IMR-90 (cell line): ENCODE measurements at places on chromosomes 7 and 10. TPM values are rescaled to one million over a fixed set of nuclear protein-coding genes. Genes with fewer than 3 reads are reported as not detected.

DNA sequence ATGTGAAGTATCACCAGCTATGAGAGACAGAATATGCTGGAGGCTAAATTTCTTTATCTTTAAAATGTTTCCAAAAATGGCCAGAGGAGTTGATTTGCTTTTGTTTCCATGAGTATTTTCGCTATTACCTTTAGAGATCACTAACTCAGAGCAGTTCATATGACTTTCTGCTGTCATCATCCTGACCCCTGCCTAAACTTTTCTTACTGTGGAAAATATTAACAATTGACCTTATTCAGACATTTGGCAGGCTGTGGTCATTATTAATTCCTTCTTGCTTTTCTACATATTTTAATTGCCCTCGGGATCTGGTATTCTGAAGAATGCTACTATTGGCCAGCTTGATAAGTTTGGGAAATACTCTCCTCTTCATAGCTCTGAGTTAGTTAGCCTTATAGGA lies 156.5 kb downstream of the EXOC4 start:
- H3K27ac ChIP-seq = no peak overlapping the region
- no peak for DNase-seq
- H3K4me3 ChIP-seq = no peak overlapping the region
- H3K36me3 ChIP-seq = no peaks in the 10 kb centered on the region
- H3K27me3 ChIP-seq = no peaks in the 10 kb centered on the region

The CPA2 gene
- not detected in 2 replicates for total RNA-seq

DNA sequence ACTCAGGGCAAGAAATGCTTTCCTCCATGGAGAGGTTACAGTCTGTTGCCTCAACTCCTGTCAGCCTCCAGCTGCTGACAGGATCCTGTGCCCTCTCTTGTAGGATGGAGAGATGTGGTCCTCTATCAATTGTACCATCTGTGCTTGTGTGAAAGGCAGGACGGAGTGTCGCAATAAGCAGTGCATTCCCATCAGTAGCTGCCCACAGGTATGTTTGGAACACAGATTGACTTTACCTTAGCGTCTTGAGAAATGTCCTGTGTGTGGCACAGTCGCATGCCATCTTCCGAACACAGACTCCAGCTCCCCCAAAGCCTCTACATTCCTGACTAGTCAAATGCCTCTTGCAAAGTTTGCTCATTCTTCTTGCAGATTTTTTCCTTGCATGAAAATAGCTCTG lies 152.6 kb downstream of the BMPER start:
- H3K36me3 ChIP-seq = peaks cover 5% of the 10 kb centered on the region; the same call in 1 of the 2 replicates
- no peak overlapping the region for H3K4me3 ChIP-seq
- no peak for DNase-seq
- no peak overlapping the region for H3K27ac ChIP-seq

GRCh38 chr7:123341102-123341501 lies 141.3 kb upstream of the SLC13A1 start:
- DNase-seq = no peak
- H3K4me1 ChIP-seq = no peaks in the 10 kb centered on the region
- no peaks in the 10 kb centered on the region for H3K27me3 ChIP-seq
- H3K4me3 ChIP-seq = no peak overlapping the region
- no peaks in the 10 kb centered on the region for H3K36me3 ChIP-seq
- H3K27ac ChIP-seq = no peak overlapping the region

GRCh38 chr10:50402466-50402865 lies 151.2 kb upstream of the ASAH2 start:
- DNase-seq = peak; percentile 45
- H3K4me3 ChIP-seq = no peak overlapping the region
- H3K27me3 ChIP-seq = no peaks in the 10 kb centered on the region
- no peak overlapping the region for H3K27ac ChIP-seq

- H3K4me1 ChIP-seq = no peaks in the 10 kb centered on the region
- H3K27me3 ChIP-seq = no peaks in the 10 kb centered on the region
- H3K36me3 ChIP-seq = no peaks in the 10 kb centered on the region
Measured at GRCh38 chr7:98802088-98802780, 67.6 kb downstream of the TMEM130 start.

- no peak overlapping the region for H3K4me3 ChIP-seq
- DNase-seq = peak; percentile 37
- H3K36me3 ChIP-seq = peaks cover 35% of the 10 kb centered on the region
- no peaks in the 10 kb centered on the region for H3K27me3 ChIP-seq
Measured at GRCh38 chr7:99386584-99387238, 12.2 kb downstream of the ARPC1B start.

DNA sequence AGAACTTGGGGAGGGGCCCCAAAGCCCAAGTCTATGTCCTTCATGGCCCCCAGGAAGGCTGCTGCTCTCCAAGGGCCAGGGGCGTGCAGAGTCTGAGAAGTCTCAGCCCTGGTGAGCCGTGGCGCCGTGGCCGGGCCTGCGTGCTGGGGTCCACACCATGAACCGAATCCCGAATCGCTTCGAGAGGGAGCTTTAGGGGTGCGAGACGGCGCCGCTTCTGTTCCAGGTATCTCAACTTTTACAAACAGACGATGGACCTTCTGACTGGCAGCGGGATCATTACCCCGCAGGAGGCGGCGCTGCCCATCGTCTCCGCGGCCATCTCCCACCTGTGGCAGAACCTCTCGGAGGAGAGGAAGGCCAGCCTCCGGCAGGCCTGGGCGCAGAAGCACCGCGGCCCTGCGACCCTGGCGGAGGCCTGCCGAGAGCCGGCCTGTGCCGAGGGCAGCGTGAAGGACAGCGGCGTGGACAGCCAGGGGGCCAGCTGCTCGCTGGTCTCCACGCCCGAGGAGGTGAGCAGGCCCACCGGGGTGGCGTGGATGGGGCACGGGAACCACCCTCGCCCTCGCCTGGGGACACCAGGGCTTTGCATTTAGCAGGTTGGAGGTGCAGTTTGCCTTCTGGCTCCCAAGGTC lies 12.7 kb downstream of the STRA8 start:
- no peaks in the 10 kb centered on the region for H3K36me3 ChIP-seq
- no peak for DNase-seq
- H3K27ac ChIP-seq = no peak overlapping the region
- peaks cover 15% of the 10 kb centered on the region for H3K27me3 ChIP-seq
- H3K4me3 ChIP-seq = no peak overlapping the region

DNA sequence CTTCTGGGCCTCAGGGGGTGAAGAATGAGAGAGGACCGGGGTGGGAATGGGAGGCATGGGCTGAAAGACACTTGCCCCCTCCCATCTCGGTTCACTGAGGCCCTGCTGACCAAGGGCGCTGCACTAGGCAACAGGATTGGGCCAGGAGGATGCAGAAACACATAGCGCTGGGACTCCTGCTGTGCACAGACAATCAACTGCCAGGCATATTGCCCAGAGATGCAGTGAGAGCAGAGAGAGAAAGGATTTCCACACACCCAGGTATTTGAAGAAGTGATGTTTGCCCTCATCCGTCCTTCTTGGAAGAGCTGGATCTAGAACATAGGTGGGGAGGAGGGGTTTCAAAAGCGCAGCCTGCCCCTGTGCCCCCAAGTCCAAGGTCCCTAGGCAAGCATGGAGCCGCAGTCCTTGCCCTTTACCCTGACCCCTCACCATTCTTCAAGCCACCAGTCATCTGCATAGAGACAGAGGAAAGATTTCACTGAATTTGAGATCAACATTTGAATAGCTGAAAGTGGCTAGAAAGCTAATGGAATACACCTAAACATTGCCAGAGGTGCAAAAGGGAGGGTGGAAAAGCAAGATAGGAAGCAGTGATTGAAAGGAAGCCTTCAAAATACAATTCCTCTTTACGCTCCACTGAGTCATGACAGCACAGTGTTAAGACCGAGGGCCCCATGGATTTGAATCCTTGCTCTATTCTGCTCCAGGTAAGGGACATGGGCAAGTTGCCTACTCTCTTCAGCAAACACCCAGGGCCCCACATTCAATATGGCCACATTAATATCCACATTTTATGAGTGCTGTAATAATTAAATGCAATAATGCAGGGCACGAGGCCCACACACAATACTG lies 44.2 kb upstream of the TNS3 start:
- DNase-seq = no peak
- H3K36me3 ChIP-seq = no peaks in the 10 kb centered on the region

DNA sequence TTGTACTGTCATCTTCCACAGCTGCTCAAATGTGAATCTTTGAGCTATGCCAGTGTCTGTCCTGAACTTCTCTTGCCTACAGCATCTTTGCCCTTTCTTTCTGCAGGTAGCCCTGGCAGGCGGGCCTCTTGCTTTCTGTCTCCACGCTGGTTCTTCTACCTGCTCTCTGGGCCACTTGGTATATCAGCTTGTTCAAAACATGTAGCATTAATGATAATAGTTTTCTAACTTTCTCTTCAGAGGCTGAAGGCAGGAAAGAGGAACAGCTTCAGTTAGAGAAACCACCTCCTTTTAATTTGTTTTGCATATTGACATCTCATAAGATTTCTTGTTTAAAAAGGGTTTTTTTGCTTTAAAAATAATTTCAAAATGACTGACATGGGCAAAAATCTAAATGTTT lies 923 bp upstream of the FGL2 start:
- DNase-seq = no peak
- no peaks in the 10 kb centered on the region; the same call in 1 of the 2 replicates for H3K36me3 ChIP-seq
- no peak overlapping the region for H3K4me3 ChIP-seq
- H3K27me3 ChIP-seq = no peaks in the 10 kb centered on the region
- no peak overlapping the region for H3K27ac ChIP-seq
- peaks cover 2% of the 10 kb centered on the region for H3K4me1 ChIP-seq

DNA sequence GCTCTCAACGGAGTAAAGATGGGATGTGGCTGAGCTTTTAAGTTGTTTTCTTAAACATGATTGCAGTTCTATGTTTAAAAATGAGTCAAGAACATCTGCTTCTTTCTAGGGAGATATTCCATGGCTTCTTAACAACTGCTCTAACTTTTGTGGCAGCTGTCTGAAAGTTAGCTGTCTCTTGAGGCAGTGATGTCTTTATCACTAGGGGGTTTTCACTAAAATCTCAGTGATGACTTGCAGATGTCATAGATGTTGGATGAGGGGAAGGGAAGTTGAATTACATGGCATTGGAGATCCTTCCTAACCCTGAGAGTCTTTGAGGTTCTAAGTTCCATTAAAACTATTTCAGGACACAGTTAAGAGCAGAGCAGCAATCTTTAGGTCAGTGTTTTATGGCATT lies 43.5 kb downstream of the PRKG1 start:
- no peak overlapping the region for H3K27ac ChIP-seq
- H3K4me1 ChIP-seq = peaks cover 4% of the 10 kb centered on the region; the same call in 1 of the 2 replicates
- H3K4me3 ChIP-seq = no peak overlapping the region
- no peaks in the 10 kb centered on the region for H3K27me3 ChIP-seq

GRCh38 chr10:7756360-7756992 lies 31.3 kb downstream of the KIN start:
- H3K27me3 ChIP-seq = no peaks in the 10 kb centered on the region
- peak; percentile 8 for DNase-seq
- H3K4me3 ChIP-seq = no peak overlapping the region
- H3K4me1 ChIP-seq = no peaks in the 10 kb centered on the region
- H3K36me3 ChIP-seq = peaks cover 36% of the 10 kb centered on the region
- H3K27ac ChIP-seq = no peak overlapping the region

The RSPH10B gene
- total RNA-seq = under 0.01 TPM in 1 of 2 replicates, not detected in the other

DNA sequence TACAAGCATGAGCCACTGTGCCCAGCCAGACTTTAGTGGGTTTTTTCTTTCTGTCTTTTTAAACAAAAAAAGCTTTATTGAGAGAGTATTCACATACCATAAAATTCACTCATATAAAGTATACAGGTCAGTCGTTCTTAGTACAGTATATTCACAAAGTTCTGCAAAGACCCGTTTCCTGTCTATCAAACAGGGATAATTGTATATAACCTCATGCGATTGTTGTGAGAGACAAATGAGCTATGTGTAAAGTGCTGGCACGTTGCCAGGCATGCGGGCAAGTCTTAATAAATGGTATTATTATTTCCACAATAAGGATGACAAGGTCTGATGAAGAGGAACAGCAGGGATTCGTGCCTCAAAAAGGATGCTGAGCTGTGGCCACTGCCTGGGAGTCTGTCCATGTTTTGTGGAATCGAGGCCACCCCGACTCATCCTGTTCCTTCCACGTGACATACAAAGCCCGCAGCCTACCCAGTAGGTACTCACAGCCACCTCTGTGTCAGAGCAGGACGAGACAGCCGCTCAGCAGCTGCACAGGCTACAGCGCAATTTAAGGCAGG lies 51.6 kb downstream of the SMKR1 start:
- H3K36me3 ChIP-seq = no peaks in the 10 kb centered on the region
- peak overlapping the region; percentile 39 for H3K4me3 ChIP-seq

The GPR37 gene
- 9.2 and 9.3 TPM in 2 replicates for total RNA-seq

The MOSPD3 gene
- 2.2 and 2.3 TPM in 2 replicates for total RNA-seq

GRCh38 chr10:80485076-80485945 lies 31.2 kb downstream of the TSPAN14 start:
- H3K36me3 ChIP-seq = peaks cover 11% of the 10 kb centered on the region
- no peaks in the 10 kb centered on the region for H3K27me3 ChIP-seq
- peaks cover 2% of the 10 kb centered on the region for H3K4me1 ChIP-seq
- no peak overlapping the region for H3K4me3 ChIP-seq

The NOLC1 gene
- total RNA-seq = 43.2 and 60.5 TPM in 2 replicates

The ING3 gene
- 11.3 and 14.4 TPM in 2 replicates for total RNA-seq

The LRRC18 gene
- not detected in 2 replicates for total RNA-seq

The SFTPA1 gene
- total RNA-seq = not detected in 2 replicates

The WEE2 gene
- not detected in 2 replicates for total RNA-seq

DNA sequence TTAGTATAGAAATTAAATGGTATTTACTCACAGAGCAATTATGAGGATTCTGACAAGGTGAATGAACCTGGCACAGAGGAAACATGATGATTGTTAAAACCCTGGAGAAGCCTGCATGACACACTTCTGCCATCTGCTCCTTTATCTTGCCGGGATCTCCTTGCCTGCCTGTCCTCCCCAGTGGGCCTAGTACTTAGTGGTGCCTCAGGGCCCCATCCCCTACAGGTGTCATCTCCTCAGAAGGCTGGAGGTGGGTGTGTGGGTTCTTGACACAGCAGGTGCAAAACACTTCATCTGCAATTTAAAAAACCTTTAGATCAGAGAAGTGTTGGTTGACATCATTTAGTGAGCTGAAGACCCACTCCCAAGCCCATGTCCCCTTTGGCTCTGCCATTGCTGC lies 261.2 kb downstream of the ADRA2A start:
- no peaks in the 10 kb centered on the region for H3K4me1 ChIP-seq
- no peak for DNase-seq
- H3K4me3 ChIP-seq = no peak overlapping the region
- no peak overlapping the region for H3K27ac ChIP-seq
- H3K36me3 ChIP-seq = no peaks in the 10 kb centered on the region

DNA sequence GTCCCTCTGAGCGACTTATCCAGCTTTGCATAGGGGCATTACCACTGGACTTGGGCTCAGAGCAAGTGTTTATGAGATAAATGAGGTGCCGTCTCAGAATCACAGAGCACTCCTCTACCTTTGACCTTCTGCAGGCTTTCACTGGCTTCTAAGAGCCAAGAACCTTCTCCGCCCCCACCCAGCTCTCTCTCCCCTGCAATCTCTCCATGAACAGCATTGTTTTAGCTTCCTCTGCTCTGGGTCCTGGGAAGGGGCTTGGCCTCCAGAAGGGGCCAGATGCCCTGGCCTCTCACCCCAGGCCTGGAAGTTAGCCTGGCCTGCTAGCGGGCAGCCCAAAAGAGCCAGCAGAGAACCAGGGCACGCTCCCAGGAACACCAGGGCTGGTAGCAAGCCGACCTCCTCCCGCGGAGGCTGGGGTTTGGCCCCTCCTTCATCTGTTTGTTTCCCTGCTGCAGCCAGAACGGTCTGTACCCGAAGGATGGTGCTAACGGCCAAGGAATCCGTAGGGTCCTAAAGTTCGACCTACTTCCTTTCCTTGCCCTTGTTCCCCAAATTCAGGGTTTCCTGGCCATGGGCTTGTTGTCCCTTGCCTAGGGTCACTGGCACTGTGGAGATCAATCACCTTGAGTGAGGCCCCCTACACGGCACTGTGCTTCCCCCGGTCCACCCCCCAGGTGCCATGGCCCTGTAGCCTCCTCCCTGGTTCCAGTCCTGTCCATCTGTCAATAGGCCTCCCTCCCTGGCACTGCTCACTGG lies 18.7 kb upstream of the DDIT4 start:
- H3K27ac ChIP-seq = peak overlapping the region; percentile 72
- H3K27me3 ChIP-seq = no peaks in the 10 kb centered on the region
- peak; percentile 57 for DNase-seq
